Suprapubic skin (tissue), 4 donors: ENCODE measurements at places on chromosomes 5 and 9. TPM values are rescaled to one million over a fixed set of nuclear protein-coding genes. Genes with fewer than 3 reads are reported as not detected.

GRCh38 chr5:14331386-14331781 is 188.2 kb downstream of the TRIO start:
- no peak for DNase-seq
- peaks cover 24% of the 10 kb centered on the region for H3K36me3 ChIP-seq
- H3K4me1 ChIP-seq, result no peaks in the 10 kb centered on the region
- no peak overlapping the region for H3K4me3 ChIP-seq
- no peak overlapping the region for H3K27ac ChIP-seq

DNA sequence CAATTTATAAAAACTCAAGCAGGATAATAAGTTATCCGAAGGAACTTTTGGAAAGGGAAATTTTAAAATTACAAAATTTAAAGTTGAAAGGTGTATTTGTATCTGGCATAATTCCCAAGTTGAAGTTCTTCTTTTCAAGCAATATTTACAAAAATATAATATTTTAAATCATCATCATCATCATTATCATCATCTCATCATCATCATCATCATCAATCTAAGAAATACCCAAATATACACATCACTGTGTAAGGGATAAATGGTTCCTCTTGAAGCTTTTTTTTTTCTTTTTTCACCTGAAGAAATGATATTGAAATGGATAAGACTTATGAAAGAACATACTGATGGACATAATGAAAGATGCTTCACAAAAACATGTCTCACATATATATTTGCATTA is 254.9 kb upstream of the ARRDC3 start:
- H3K4me3 ChIP-seq, result no peak overlapping the region
- no peak overlapping the region for H3K27ac ChIP-seq
- H3K27me3 ChIP-seq, result no peaks in the 10 kb centered on the region
- H3K4me1 ChIP-seq, result no peaks in the 10 kb centered on the region

DNA sequence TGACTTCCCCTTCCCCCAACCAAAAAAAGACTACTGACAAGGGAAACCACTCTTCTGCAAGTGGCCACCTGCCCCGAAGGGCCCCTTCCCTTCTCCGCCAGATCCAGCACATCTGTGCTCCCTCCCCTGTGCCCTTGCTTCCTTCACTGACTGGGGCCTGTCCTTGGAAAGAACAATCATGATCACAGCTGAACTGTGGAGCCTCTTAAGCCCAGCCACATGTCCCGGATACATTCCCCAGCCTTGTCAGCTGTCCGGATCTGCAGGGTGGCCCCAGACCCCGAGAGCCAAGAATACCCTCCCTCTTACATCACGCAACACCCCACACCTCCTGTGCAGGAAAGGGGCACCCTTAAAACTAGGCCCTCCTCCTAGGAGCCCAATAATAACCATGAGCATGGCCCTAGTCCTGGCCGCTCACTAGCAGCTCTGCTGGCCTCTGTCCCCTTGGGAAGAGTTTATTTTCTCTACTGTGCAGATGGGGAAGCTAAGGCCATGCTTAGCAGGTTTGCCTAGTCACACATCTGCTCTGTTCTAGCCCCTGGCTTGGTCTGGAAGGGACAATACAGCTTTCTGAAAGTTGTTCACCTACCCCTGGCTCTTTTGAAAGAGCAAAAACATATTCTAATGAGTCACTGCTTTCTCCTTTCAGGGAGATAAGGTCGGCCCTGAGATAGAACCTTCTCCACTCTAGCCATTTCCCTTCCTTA is 3.8 kb downstream of the SPRY4 start:
- H3K27me3 ChIP-seq, result peaks cover 15% of the 10 kb centered on the region
- no peak overlapping the region for H3K27ac ChIP-seq
- H3K4me3 ChIP-seq, result peak overlapping the region; percentile 7
- no peaks in the 10 kb centered on the region for H3K36me3 ChIP-seq
- H3K4me1 ChIP-seq, result peaks cover 41% of the 10 kb centered on the region
- no peak for DNase-seq

- H3K27ac ChIP-seq, result no peak overlapping the region
- no peak overlapping the region for H3K4me3 ChIP-seq
- H3K36me3 ChIP-seq, result no peaks in the 10 kb centered on the region
- no peaks in the 10 kb centered on the region for H3K27me3 ChIP-seq
- H3K4me1 ChIP-seq, result no peaks in the 10 kb centered on the region
- no peak for DNase-seq
Measured at GRCh38 chr5:87850843-87851242, 417.8 kb downstream of the TMEM161B start.

TRIM36 gene
- total RNA-seq, result 2.3 TPM

DNA sequence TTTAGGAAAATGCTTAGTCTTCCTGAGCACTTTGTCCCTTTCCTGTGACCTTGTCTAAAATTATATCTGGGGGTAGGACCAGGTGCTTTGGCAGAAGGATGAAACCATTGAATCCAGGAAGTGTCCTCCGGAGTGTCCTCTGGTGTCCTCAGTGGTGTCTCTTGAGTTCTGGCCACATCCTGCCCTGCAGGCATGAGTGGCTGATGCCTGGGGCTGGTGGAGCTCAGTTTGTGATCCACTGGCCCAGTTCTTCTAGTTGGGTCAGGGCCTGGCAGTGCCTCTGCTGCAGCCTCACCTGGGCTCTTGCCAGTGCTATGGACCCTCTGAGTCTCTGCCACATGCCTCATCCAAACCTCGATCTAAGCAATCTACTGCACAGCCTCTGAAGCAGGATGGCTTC is 14.4 kb upstream of the TMED7 start:
- H3K36me3 ChIP-seq, result no peaks in the 10 kb centered on the region
- H3K4me3 ChIP-seq, result no peak overlapping the region
- no peak for DNase-seq
- H3K27ac ChIP-seq, result no peak overlapping the region
- no peaks in the 10 kb centered on the region for H3K27me3 ChIP-seq
- no peaks in the 10 kb centered on the region for H3K4me1 ChIP-seq

PCDHGC5 gene
- 1.6 TPM for total RNA-seq

- H3K27me3 ChIP-seq, result no peaks in the 10 kb centered on the region
- H3K27ac ChIP-seq, result peak overlapping the region; percentile 96
- peak overlapping the region; percentile 91 for H3K4me3 ChIP-seq
Measured at GRCh38 chr5:172004824-172005237, 1.6 kb downstream of the FBXW11 start.

DNA sequence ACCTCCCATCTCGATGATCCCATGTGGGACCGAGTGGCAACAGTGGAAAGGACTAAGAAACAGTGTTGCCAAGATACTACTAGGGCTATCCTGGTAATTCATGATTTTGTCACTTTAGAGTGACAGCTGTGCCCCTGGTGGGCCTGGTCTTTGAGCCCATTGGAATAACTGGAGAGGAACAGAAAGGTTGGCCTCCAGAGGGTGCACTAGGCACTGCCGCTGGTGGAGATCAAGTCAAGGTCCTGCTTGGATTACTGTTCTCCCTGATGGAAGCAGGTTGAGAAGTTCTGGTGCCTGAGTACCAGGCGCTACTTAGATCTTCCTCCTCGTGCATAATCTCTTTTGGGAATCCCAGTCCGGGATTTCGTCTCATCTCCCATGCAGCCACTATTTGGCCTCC is 129.6 kb downstream of the SEC61B start:
- H3K4me3 ChIP-seq, result no peak overlapping the region
- no peaks in the 10 kb centered on the region for H3K27me3 ChIP-seq
- no peaks in the 10 kb centered on the region for H3K36me3 ChIP-seq
- no peak for DNase-seq
- H3K27ac ChIP-seq, result no peak overlapping the region

DNA sequence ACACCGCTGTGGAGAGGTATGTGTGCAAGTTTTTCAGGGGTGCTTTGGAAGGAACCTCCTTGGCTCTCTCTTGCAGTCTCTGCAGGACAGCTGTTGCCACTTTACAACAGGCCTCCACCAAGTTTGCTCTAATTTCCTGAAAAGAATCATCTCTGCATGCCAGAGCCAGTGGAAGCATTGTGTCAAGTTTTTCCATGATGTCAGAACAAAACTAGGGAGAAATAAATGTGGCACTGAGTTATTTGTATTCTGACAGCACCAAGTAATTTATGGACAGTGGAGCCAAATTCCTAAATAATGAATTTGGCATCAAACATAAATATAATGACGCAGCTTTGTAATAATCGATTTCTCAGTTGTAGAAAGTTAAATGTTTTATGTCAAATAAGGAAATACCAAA is 146.9 kb downstream of the KIAA0825 start:
- no peak overlapping the region for H3K27ac ChIP-seq
- H3K4me1 ChIP-seq, result no peaks in the 10 kb centered on the region
- no peak for DNase-seq
- no peak overlapping the region for H3K4me3 ChIP-seq

GRCh38 chr5:136030252-136030651 is 1.5 kb downstream of the TGFBI start:
- H3K27me3 ChIP-seq, result no peaks in the 10 kb centered on the region
- DNase-seq, result no peak
- H3K27ac ChIP-seq, result no peak overlapping the region
- H3K4me3 ChIP-seq, result peak overlapping the region; percentile 60

HEMGN gene
- not detected for total RNA-seq

DNA sequence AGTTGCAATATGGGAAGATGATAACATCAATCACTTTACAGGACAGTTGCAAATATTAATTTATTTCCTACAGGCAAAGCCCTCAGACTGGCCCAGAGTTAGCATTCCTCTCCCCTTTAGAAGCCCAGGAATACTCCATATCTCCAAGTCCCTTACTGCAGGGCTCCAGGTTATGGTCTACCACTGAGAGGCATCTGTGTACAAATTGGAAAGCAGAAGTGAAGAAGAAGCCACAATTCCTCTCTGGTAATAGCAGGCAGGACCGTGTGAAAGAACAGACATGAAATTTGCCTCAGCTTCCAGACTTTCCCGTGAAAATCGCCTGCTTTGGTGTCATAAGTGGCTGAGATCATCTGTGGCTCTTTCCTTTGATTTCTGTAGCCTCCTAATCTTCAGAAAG is 289.6 kb downstream of the GLIS3 start:
- no peaks in the 10 kb centered on the region for H3K4me1 ChIP-seq
- no peak overlapping the region for H3K4me3 ChIP-seq
- H3K27me3 ChIP-seq, result no peaks in the 10 kb centered on the region
- DNase-seq, result no peak
- H3K27ac ChIP-seq, result no peak overlapping the region

DNA sequence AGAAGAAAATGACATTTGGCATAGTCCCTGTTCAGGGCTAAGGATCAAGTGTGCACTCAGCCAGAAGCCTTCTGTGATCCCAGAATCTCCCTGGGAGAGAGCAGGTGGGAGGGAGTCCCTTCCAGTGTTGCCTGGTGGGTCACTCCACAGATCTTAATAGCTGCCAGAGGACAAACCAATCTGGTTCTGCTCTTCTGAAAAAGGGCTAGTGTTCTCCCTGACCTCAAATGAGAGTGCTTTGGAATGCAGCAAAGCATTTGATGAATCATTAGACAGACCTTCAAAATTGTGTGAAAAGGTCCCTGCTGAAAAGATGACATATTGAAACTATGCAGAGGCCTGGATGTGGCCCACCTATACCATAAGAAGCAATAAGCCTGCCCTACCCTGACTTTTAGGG is 339.7 kb downstream of the TMEM232 start:
- no peaks in the 10 kb centered on the region for H3K27me3 ChIP-seq
- H3K4me1 ChIP-seq, result no peaks in the 10 kb centered on the region

DNA sequence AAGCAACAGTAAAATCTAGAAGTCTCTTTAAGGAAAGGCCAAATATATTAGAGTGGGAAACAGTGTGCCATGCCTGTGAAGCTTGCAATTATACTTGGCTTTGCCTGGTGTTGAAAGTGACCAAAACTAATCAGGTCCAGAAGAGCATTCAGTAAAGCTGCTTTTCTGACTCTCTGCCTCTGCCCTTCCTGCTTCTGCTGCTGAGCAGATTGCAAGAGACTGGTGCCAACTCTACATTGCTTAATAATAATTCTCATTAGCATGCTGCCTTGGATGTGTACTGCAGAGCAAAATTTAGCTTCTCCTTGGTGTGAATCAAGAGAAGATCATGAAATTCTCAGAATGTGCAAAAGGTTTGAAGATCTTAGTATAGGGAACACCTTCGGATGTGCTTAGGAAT is 120.4 kb upstream of the RFX3 start:
- H3K27me3 ChIP-seq, result no peaks in the 10 kb centered on the region
- no peaks in the 10 kb centered on the region for H3K4me1 ChIP-seq
- no peak for DNase-seq
- H3K4me3 ChIP-seq, result no peak overlapping the region
- H3K27ac ChIP-seq, result no peak overlapping the region

GRCh38 chr9:89359751-89360261 is 41.5 kb downstream of the SECISBP2 start:
- H3K36me3 ChIP-seq, result peaks cover 78% of the 10 kb centered on the region
- no peak for DNase-seq
- H3K27ac ChIP-seq, result no peak overlapping the region
- peaks cover 14% of the 10 kb centered on the region for H3K4me1 ChIP-seq
- H3K4me3 ChIP-seq, result no peak overlapping the region
- no peaks in the 10 kb centered on the region for H3K27me3 ChIP-seq

DNA sequence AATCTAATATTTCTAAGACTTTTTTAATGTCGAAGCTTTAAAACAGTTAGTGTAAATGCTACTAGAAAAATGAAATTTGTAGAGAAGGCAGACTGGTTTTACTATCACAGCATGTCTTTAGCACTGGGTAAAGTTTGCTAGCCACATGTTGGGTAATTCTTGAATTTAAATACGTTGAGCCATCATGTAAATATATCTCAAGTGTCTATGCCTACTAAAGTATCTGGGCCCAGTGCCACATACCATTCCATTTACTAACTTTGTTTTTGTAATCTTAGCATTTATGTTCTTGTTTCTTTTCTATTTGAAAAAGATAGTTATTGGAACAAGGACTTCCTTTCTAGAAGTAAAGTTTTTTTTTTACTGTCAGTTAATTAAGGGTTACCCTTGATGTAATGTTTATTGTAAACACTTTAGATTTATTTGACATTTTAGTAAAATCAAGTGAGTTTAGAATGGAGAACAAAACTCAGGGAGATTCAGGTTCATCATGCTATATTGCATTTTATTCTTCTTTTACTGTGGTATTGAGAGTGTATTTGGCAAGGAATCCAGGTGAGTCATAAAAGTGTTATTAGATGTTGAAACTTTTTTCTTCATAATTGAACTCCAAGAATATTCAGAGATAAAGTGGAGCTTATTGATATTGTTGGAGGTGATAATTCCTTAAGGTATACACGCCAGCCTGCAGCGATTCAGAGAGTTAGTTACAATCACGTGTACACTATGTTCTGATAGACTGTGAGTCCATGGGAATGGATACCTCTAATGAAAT is 182.4 kb downstream of the CCDC171 start:
- no peaks in the 10 kb centered on the region for H3K27me3 ChIP-seq
- peaks cover 9% of the 10 kb centered on the region for H3K4me1 ChIP-seq
- no peak overlapping the region for H3K27ac ChIP-seq
- DNase-seq, result no peak

PGM5 gene
- total RNA-seq, result 5.1 TPM
